ENCODE measurements at places on chromosomes 16 and 17.

- no peak for DNase-seq
Measured at GRCh38 chr16:14232106-14232864, 161.2 kb downstream of the MRTFB start.

DNA sequence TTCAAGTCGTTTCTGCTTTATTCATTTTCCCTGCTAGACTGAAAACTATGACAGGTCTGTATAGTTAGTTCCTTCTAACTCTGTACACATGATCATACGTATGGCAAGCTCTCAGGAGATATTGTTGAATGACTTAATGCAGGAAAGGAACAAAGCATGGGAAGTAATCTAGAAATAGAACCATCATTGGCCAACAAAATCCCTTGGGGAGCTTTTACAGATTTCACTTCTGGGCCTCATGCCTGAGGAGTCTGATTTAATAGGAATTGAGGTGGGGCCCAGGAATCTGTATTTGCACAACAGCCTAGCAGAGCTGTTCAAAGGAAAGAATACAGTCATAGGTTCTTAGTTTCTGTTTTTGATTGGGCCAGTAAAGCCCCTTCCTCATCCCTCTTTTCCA, 229.2 kb downstream of the MAP2K6 start:
- DNase-seq, result no peak

DNA sequence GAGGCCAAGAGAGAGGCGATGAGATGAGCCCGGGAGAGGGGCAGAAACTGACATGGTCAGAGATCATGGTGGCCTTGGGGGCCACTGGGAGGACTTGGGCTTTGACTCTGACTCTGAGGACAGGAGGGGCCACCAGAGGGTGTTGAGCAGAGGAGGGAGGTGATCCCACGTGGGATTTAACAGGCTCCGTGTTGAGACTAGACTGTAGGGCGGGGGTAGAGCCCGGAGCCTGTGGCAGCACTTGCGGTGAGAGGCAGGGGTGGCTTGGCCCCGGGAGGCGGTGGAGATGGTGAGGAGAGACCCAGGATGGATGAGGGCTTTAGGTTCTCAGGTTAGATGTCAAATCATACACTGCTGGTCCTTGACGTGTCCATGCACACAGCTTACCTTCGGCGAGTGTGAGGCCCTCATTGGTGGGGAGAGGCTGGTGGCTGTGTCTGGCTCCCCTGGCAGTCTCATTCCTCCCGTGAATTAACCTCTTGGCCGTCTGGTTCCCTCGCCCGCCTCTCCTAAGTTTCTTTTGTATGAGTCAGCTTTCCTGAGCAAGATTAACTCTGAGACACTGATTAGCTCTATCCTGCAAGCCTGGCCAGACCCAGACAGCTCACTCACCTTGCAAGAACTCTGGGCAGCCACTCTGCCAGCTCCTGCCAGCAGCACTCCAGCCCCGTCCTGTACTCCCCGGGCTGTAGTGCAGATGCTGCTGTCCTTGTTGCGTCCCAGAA, 39.7 kb downstream of the VPS35L start:
- no peak for DNase-seq

- no peak for DNase-seq
Measured at GRCh38 chr17:223723-224471, 42.4 kb upstream of the DOC2B start.
